ENCODE measurements at places on chromosomes 6 and 20. TPM values are rescaled to one million over a fixed set of nuclear protein-coding genes. Genes with fewer than 3 reads are reported as not detected.

- no peak for DNase-seq
Measured at GRCh38 chr6:16403831-16404230, 165.4 kb downstream of the GMPR start.

Gene DLL1
- total RNA-seq, result 8.4 TPM

Gene PRR18
- total RNA-seq, result not detected

Gene CST9L
- total RNA-seq, result not detected

GRCh38 chr6:14822012-14822553 is 423.8 kb upstream of the JARID2 start:
- no peak for DNase-seq

Gene SGK2
- total RNA-seq, result 1.2 TPM

DNA sequence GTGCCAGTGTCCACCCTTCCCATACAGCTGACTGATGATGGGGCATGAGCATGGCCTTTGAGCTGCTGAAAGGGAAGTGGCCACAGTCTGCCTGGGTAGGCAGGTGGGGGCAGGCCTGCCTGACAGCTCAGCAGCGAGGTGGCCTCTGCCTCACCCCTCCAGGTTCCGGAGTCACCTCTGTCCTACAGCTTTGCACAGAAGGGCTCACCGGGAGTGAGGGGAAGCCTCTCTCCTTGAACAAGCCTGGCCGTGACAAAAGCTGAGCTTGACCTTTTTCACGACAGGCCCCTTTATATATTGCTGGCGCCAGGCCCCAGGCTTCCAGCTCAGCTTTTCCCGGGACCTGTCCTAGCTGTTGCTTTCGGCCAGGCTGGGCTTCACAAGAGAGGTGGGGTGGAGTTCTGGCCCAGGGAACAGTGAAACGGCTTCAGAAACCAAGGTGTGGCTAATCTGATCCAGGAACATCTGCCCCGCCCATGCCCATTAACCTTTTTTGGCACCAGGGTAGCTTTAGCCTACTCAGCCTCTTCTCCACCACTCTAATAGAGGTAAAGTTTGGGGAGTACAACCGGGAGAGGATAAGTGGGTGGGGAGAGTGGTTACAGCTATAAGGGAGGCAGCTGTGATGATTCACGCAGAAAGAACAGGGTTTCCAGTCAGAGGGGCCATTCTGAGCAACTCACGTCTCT is 42.9 kb downstream of the C6orf132 start:
- no peak for DNase-seq

DNA sequence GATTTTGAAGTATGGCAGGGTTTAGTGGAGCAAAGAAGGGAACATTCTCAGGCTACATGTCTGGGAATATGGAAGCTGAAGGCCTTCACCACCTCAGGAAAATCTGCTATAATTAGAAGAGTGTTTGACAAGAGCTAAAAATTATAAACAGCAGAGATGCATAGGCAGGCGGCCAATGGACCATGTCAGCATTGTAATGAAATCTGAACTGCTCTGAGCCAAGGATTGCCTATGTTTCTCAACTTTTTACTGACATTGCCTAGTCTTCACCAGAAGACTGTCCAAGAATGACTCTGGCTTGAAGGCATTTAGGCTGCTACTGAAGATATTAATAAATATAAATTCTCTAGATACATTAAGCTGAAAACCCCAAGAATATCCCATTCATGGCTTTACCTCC is 84.1 kb downstream of the C6orf52 start:
- DNase-seq, result no peak

GRCh38 chr20:54083459-54083858 is 13.1 kb upstream of the BCAS1 start:
- DNase-seq, result no peak

GRCh38 chr6:81465859-81466258 is 286.6 kb downstream of the TENT5A start:
- DNase-seq, result no peak

DNA sequence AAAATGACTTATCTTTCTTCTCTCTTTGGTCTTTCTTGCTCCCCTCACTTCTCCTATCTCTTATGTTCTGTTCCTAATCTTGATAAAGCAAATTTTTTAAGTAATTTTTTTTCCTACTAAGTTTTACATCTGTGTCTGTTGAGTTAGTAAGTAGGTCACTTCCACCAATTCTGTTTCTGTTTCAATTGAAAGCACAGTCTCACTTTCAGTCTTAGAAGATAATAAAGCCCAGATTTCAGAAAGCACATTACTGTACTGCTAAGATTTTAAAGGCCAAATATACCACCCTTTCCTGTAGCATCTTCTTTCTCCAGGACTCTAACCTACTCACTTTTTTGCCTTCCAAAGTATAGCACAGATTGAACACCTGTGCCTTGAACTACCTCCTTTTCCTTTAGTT is 866.1 kb upstream of the ADGRB3 start:
- DNase-seq, result no peak

DNA sequence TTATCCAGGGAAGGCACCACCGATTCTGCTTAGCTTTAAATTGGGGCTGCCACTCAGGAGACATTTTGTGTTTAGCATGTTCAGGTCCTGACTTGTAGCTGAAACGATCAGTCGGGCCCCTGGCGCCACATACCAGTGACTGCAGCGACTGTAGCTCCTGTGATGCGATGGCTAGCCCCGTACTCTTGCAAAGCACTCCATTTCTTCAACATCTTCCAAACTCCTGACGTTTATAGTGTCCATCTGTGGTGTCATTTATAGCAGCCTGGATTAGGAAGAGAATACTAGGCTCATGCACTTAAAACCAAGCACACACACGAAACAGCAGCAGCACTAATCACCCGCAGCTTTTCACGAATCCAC is 13.0 kb downstream of the POU3F2 start:
- no peak for DNase-seq

Gene MCCD1
- total RNA-seq, result not detected

DNA sequence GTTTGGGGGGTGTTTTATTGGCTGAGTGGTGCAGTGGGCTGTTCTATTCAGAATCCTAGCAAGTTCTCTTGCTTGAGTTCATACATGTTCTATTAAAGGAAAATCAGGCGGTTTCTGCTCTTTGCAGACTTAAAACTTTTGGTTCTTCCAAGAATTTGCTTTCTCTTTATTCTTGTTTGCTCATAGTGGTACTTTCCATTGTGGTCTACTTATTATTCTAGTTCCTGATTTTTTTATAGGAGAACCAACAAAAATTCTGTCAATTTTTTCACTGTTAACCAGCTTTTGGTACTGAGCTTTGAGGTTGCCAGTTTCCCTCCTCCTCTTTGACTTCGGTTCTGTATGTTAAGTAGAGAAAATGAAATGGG is 6.7 kb downstream of the AFDN start:
- no peak for DNase-seq

- DNase-seq, result no peak
Measured at GRCh38 chr6:155693573-155694418, 238.2 kb upstream of the NOX3 start.

DNA sequence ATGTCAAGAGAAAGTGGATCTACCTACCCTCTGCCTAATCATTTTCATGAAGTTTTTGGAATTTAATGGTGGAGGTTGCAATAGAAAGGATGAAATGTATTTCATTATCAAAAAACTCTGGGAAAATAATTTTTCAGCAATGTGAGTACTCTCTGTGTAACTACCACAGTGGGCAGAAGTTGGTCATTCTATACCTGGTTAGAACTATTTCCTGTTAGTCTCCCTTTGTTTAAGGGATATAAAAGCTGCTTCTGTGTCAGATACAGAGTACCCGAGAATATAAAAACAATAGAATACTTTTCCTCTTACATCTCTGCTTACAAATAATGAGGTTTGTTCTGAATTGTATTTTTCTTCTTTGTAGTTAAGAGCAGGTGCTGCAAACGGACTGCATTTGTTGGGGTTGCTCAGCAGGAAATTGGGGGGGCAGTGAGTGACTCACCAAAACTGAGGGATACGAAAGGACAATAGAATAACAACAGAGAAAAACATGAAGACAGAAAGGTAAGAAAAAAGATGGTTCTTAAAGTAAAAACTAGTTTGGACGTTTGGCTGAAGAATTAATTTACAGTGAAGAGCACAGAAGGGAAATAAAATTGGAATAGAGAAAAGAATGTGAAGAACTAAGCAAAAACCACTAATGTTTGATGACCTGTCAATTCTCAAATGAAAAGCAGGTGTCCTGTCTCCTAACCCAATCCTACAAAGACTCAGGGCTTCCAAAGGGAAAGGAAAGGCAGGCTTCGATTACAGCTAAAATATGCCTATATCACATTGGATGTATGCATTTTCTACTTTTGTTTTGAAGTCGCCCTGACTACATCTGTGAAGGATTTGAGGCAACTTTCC is 703.1 kb downstream of the RFPL4B start:
- no peak for DNase-seq

DNA sequence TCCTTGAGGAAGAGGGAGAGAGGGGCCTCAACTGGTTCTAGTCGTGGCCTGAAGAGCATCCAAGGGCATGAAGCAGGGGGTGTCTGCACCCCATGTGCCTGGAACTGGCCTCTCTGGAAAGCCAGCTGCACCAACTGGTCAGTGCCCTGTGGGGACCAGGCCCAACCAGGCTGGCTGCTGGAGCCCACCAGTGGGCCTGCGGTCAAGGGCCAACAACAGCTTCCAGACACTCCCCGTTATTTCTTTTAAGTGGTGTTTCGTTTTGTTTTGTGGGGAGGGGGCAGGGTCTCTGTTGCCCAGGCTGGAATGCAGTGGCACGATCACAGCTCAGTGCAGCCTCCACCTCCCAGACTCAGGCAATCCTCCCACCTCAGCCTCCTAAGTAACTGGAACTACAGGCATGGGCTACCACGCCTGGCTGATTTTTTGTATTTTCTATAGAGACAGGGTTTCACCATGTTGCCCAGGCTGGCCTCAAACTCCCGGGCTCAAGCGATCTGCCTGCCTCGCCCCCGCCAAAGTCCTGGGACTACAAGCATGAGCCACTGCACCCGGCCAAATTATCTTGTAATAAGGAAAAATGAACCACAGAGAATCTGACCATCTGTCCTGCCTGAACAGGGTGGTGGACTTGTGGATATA is 11.9 kb upstream of the C20orf144 start:
- DNase-seq, result no peak

DNA sequence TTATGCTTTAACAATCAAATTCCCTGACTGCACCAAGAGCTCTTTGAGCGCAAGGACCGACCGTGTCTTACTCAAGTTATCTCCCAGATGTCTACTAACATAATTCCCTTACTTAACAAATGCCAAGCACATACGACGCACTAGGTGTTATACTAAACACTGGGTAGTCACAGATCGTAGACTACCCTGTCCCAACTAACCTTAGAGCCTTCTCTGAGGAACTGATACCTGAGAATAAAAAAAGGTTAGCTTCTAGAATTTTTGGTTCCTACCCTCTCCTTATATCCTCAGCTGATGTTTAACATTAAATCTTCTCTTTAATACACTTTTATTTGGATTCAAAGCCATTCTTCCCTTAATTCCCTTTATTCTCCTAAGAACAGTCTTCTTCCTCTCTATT is 38.5 kb downstream of the EPB41L2 start:
- DNase-seq, result no peak

Gene KCNK15
- 2.1 TPM for total RNA-seq

DNA sequence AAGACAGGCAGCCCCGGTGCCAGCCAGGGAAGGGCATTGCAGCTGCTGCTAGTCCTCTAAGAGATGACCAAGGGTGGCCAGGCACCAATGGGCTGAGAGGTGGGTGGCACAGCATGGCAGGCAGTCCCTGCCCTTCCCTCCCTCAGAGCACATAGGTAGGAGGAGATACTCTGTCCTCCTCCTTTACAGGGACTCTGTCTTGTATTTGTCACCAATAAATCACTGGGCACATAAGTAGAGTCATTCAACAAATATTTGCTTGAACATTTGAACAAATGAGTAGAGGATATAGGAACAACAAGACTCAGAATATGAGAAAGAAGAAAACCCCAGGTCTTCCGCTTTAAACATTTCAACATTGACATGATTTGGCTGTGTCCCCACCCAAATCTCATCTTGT is 69.4 kb upstream of the CLDN20 start:
- no peak for DNase-seq

GRCh38 chr6:168371981-168372711 is 52.6 kb upstream of the DACT2 start:
- DNase-seq, result no peak

Gene PDE7B
- 2.5 TPM for total RNA-seq

DNA sequence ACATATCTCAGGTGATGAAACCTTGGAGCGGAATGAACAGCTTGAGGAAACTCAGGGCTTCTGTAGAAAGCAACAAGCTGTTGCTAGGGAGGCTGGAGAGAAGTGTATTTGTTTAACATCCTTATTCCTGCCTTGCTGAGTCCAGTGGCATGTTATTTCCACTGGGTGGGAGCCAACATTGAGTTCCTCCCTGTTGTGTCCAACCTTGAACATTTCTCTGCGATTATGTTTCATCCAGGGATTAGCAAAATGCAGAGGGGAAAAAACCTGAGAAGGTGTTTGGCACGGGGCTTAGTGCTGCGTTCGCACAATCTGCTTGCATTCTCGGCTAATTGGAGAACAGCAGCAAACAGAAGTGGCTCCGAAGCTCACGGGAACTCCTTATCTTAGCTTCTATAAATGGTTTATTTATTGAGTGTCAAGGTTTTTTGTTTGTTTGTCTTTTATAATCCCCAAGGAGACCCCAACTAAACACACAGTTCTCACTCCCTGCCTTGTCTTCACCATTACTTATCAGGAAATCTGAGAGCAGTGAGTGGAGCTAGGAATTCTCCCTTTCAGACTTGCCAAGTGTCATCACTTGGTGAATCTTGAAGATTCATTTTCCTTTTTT is 412.8 kb downstream of the CDC5L start:
- peak; percentile 42 for DNase-seq

GRCh38 chr6:12963567-12963966 is 247.0 kb downstream of the PHACTR1 start:
- no peak for DNase-seq

DNA sequence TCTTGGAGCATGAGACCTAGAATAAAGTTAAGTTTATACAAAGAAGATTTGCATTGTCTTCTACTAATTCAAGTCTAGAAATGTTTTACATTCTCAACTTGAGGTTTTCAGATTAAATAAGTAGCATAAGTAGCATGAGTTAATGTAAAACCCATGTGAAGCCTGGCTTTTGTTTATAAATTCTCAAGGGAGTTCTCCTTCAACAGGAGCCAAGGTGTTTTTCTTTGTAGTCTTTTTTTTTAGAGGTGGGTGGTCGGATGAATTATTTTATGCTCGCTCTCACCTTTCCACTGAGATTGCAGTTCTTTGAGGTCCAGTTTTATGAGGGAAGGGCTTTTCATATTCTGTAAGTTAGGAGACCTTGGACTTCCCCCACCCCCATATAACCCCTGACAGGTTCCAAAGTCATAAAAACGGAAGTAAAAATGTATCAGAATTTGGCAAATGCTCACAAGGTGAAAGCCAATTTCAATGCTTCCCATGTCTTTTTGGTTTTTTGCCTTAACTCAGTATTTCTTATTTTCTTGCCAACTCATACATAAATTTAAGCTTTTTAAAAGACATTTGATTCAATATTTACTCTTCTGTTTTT is 244.3 kb upstream of the ASCC3 start:
- DNase-seq, result no peak

Gene USP49
- total RNA-seq, result 3.1 TPM

DNA sequence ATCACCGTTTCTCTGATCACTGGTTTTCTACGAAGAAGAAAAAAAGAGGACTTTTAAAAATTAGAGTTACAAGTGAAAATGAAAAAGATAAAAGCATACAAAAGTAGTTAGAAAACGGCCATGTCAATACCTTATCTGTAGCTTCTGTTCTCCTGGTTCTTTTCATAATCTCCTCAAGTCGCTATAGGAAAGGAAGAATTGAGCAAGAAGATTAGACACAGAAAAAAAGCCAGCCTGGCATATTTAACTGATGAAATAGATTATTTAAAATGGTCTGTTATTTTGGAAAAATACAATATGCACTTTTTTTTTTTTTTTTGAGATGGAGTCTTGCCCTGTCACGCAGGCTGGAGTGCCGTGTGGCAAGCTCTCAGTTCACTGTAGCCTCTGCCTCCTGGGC is 70.2 kb upstream of the BCLAF1 start:
- no peak for DNase-seq
